T-helper 9 cell (primary cell): ENCODE measurements at places on chromosomes 6 and 20.

GRCh38 chr6:327538-328116 lies 35.3 kb downstream of the DUSP22 start:
- DNase-seq: no peak

DNA sequence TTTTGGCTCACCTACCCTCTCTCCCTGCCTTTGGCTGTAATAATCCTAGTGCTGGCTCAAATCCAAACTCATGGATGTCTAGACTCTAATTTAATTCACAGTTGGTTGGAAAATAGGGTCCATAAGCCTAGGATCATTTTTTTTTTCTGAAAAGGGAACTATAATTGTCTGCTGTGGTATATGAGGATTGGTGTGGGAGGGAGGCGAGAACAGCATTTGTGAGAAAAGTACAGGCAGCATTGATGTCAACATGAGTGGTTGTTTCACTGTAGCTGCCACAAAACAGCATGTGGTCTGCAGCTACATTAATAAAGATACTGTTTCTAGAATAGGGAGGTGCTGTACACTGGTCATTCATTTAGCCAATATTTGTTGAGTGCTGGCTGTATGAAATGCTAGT lies 18.6 kb upstream of the POLR1H start:
- no peak for DNase-seq

GRCh38 chr6:108541843-108542759 lies 18.6 kb upstream of the FOXO3 start:
- peak; percentile 58 for DNase-seq

GRCh38 chr6:52663120-52663935 lies 7.6 kb upstream of the TMEM14A start:
- DNase-seq: peak; percentile 28

GRCh38 chr6:15945593-15946159 lies 183.2 kb upstream of the MYLIP start:
- no peak for DNase-seq

GRCh38 chr20:43761386-43762340 lies 34.9 kb upstream of the GTSF1L start:
- DNase-seq: no peak

DNA sequence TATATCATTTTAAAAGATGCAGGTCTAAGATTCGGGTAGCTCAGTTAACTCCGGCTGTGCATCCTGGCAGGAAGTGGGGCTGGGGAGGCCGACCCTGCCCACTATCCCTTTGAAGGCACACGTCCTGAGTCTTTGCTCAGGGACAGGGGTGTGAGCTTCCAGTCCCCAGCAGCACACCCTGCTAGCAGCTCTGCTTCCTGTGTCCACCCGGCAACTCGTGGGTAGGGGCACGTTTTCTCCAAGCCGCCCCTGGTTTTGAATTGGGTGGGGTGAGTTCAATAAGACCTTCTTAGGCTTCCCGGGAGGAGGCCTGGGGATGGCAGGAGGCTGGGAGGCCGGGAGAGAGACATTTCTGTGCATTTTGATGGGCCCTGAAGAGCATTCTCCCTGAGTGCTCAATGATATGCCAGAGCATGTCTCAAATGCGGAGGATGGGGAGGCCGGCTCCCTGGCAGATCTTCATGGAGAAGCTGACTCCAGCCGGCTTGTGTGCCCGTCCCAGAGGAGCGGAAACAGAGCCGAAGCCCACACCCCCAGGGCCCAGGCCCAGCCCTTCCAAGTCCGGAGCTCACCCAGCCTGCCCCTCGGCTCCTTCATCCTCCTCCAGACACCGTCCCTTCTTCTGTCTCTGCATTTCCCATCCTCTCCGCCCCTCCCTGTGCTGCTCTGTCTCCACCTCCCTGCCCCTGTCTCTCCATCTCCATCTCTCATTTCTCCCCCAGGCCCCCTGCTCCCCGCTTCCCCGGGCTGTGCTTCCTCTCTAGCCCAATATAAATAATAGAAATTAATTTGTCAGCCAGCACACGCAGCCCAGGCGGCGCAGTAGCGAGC lies 36.3 kb upstream of the ZFAND3 start:
- DNase-seq: no peak

- no peak for DNase-seq
Observed at GRCh38 chr6:13274707-13275434, 53.5 kb downstream of the TBC1D7 start.

DNA sequence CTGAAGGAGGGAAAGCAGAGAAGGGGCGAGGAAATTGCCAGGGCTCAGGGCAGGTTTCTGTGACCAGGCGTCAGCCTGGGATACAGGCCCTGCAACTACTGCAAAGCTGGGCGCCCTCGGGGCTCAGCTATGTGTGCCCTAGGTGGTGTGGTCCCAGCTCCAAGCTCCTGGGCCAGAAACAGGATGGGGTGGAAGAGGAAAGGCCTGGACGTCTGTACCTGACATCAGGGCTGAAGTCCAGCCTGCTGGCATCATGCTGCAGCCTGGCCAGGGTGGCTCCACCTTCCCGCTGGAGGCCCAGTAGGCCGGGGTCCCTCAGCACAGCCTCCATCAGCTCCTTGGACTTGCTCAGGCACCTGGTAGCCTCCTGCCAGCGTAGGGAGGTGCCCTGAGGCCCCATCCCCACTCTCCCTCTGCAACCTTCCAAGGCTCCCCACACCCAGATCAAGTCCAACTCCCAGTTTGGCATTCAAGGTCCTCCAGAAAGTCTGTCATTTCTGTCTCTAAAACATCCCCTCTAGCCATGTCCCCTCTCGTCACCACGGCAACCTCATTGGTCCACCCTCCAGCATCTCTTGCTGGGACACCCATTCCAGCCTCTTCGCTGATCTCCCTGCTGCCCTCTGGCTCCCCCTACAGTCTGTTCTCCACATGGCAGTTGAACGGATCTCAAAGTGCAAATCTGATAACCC lies 38.2 kb downstream of the KIAA1755 start:
- DNase-seq: peak; percentile 45

- DNase-seq: no peak
Observed at GRCh38 chr6:3235486-3235885, 8.0 kb upstream of the TUBB2B start.

GRCh38 chr6:114714836-114715507 lies 372.1 kb upstream of the HS3ST5 start:
- DNase-seq: no peak

- DNase-seq: no peak
Observed at GRCh38 chr20:48564982-48565539, 262.7 kb downstream of the PREX1 start.
